Stimulated activated CD4-positive, alpha-beta T cell treated with anti-CD3 and anti-CD28 coated beads, Interleukin-15, amount 100 ng/mL, for 24 hours (primary cell): ENCODE measurements at places on chromosomes 3 and 15.

- DNase-seq = no peak
Observed at GRCh38 chr3:131503320-131503635, 507 bp upstream of the MRPL3 start.

GRCh38 chr3:65888980-65889706, 149.6 kb downstream of the MAGI1 start:
- no peak for DNase-seq

DNA sequence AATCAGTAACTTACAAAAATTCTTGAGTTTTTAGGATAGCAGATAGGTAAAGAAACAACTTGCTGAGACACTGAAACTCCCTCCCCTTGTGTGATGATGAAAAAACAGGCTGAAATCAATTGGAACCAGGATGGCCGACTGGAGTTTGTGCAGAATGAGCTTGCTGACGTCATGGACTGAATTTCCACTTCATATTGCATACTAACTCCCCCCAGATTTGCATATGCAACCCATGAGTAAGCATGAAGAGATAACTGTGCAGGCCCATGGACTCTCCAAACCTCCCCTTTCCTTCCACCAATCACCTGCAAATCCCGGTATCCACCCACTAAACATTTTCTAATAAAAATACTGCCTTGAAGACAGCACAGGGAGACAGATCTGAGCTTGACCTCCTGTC, 82.0 kb upstream of the SCN5A start:
- DNase-seq = no peak

- no peak for DNase-seq
Observed at GRCh38 chr3:189099031-189099471, 72.7 kb upstream of the TPRG1 start.

- DNase-seq = no peak
Observed at GRCh38 chr15:88902846-88903245, 7.5 kb upstream of the HAPLN3 start.

- no peak for DNase-seq
Observed at GRCh38 chr3:30199855-30200254, 406.5 kb upstream of the TGFBR2 start.

GRCh38 chr15:70947351-70948335, 55.0 kb downstream of the LRRC49 start:
- DNase-seq = no peak

DNA sequence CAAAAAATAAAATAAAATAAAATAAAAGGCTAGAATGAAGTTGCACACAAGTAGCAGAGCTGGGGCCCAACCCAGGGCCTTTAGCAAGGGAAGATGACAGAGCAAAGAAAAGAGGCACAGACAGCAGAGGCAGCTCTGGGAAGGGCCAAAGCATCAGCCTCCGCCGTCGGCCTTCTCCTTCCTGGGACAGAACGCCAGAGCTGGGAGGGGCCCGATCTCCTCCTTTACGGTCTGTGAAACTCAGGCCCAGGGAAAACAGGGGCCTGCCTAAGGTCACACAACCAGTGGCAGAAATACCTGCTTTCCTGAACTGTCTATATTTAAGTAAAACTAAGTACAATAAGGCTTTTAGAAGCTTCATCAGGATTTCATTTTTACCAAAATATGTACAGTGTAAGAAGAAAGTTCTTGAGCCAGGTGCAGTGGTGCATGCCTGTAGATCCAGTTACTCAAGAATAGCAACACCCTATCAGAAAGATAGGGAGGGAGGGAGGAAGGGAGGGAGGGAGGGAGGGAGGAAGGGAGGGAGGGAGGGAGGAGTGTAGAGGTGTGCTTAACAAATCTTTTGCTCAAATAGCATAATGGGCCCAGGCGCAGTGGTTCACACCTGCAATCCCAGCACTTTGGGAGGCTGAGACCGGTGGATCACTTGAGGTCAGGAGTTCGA, 43.0 kb upstream of the MUC4 start:
- no peak for DNase-seq

DNA sequence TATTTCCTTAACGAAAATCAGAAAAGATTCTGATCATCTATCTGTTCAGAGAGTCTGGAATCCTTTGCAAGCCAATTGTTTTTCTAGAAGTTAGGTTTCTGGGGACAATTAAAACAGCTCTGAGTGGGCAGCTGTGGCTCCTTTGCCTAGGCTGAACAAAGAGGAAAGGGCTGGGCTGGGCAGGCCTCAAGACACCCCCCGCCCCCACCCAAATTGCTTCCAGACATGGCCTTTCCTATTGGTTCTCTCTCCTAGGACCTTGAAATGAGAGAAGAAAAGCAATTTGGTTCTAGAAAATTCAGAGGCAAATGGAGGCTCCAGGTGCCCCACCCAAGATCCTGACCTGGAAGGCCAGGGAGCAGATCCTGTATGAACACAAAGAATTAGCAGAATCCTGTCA, 2.3 kb upstream of the ADPGK start:
- no peak for DNase-seq

DNA sequence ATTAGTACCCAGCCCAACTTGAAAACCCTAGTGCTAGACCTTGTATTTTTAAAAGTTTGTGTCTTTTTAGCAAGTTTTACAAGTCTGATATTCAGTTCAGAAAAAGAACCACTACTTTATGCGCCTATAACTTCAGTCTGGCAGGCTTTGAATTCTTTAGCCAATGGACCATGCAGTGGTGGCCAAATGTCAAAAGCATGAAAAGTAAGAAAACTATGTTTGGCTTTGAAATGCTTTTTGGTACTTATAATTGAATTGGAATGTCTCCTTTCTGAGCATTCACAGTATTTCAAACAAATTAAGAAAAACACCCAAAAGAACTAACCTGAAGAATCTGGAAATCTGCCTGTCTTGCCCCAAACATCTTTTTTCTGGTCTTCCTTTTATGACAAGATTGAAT, 12.8 kb downstream of the WDR48 start:
- DNase-seq = no peak

- no peak for DNase-seq
Observed at GRCh38 chr15:32657198-32657883, 15.8 kb downstream of the SCG5 start.

- no peak for DNase-seq
Observed at GRCh38 chr3:28645149-28645548, 296.5 kb upstream of the AZI2 start.

GRCh38 chr3:112199622-112200316, 66.7 kb upstream of the GCSAM start:
- no peak for DNase-seq

- no peak for DNase-seq
Observed at GRCh38 chr3:126136428-126137220, 43.8 kb downstream of the ALDH1L1 start.

DNA sequence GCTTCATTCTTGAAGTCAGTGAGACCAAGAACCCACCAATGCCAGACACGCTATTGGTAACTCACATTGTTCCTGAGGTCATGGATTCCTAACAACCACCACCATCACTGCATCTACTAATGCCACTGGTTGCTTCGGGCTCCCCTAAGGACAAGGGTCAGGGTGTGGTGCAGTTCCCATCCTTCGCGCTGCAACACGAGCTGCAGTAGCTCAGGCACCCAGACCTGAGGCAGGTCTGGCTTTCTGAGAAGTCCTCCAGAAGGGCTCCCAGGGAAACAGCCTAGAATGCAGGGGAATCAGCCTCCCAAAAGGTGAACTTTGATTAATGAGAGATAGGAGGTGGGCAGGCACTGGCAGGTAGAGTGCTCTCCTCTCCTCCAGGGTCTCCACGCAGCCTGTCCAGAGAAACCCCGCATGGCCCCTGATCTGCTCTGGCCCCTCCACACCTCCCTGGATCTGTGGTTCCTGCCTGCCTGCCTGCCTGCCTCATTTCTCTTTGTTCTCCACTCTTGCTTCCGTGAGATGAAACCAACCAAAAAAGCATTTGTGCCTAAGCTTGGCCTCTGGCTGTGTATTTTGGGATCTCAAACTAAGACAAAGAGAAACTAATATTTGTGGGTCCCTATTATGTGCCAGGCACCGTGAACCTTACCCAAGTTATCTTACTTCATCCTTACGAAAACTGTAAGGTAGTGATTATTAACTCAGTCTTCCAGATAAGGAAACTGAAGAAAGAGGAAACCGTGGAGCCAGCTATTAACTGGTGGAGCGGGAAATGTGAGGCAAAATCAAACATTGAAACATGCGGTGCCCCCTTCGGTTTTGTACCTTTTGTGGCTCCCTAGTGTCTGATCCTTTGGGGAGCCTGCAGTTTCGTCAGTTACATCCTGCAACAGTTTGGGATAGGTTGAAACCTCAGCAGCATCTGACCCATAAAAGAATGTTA, 43.9 kb upstream of the USP3 start:
- no peak for DNase-seq

- no peak for DNase-seq
Observed at GRCh38 chr3:1294586-1294985, 201.8 kb downstream of the CNTN6 start.

DNA sequence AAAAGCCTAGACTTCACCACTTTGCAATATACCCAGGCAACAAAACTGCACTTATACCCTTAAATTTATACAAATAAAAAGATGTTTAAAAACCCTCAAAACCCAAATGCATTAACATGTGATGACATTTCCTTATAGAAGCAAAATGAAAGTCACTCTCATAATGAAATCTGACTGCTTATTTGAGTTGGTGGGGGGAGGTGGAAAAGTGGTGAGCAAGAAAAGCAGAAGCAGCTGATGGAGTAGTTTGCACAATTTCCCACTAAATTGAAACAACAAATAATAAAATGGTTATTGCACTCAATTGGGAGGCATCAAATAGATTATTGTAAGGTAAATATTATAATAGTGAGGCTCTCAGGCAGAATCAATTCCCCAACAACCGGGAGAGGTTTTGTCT, 54.0 kb upstream of the GADL1 start:
- DNase-seq = no peak

- DNase-seq = no peak
Observed at GRCh38 chr3:71025516-71025915, 558.0 kb downstream of the FOXP1 start.

DNA sequence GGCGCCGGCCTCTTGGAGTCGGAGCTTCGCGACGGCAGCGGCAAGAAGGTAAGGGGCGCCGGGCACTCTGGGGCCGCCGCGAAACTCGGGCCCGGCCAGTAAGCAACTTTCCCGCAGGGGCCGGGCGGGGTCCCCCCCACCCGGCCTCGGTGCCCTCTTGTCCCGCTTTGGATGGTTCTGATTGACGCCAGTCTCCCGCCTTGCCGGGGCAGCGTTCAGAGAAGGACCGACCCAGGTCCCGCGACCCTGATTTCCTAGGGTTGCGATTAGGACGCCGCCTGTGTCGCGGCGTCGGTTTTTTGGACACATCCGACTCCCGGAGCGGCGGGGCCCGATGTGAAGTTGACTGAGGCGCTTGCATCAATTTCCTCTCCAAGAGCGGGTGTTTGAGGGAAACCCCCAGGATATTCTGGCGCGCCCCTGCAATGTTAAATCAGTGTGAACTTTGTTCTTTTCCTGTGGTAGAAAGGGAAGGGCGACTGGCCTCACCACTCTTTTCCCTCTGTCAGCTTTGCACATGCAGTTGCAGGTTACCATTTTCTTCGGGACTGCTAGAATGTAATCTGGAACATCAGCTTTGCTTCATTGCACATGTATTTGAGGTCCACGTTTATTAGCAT, 755 bp downstream of the PDE8A start:
- DNase-seq = peak; percentile 71

DNA sequence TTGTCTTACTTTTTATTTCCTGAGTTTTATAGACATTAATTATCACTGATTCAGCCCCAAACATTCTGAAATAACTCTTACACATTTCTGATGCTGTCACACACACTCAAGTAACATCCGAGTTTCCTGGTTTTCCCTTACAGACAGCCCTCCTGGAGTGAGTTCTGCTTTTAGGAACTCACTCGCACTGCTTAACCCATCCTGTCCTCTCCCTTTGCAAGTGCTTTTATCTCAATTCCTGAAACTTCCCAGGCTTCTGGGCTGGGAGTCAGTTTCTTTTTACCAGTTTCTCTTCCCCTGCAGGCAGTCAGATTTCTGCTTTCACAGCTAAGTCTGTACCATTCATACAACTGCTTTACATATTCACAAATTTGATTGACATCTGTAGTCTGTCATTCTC, 15.6 kb upstream of the SH3GL3 start:
- no peak for DNase-seq

DNA sequence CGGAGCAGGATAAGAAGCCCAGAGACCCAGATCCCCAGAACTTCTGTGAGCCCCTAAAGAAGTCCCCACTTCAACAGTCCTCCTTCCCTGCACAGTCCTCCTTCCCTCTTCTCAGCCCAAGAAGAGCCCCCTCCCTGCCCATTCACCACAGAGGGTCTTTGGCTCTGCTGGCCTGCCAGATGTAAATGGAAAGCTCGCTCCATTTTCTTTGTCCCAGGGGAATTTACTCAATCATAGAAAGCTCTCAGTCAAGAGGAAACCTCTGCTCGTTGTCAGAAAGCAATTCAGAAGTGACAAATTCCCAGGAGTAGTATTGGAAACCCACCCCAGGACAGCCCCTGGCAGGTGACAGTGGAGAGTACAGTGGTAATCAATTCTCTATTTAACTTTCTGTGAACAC, 105.5 kb upstream of the SMAD3 start:
- DNase-seq = no peak
